CD4-positive, alpha-beta T cell treated with Interleukin-4 for 1 hour (primary cell): ENCODE measurements at places on chromosomes 2 and 18.

- no peak for DNase-seq
These were observed 152.7 kb upstream of the SOX11 start for GRCh38 chr2:5539282-5540165.

- DNase-seq: no peak
These were observed 107.5 kb downstream of the TMEM18 start for GRCh38 chr2:569681-570080.

DNA sequence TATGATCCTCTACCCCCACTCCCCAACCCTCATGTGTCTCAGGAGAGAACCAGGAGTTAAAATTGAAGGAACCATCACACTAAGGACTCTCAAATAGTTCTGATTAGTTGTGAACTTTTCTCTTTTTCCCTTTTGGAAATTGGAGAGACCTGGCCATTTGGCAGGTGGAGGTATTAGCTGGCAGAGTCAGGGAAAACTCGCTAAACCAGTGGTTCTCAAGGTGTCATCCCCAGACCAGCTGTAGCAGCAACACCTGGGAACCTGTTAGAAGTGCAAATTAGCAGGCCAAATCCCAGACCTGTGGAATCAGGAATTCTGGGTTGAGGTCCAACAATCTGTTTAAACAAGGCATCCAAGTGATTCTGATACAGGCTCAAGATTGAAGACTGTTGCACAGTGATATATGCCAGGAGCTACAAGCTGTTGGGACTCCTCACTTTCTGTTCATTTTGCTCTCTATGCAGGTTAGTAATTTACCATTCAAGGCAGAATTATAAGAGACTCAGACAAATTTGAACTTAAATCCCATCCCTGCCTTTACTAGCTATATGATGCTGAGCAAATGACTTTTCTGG is 2.8 kb upstream of the TMEM131 start:
- DNase-seq: no peak

- DNase-seq: no peak
These were observed 262.9 kb downstream of the C1D start for GRCh38 chr2:67799886-67800285.

DNA sequence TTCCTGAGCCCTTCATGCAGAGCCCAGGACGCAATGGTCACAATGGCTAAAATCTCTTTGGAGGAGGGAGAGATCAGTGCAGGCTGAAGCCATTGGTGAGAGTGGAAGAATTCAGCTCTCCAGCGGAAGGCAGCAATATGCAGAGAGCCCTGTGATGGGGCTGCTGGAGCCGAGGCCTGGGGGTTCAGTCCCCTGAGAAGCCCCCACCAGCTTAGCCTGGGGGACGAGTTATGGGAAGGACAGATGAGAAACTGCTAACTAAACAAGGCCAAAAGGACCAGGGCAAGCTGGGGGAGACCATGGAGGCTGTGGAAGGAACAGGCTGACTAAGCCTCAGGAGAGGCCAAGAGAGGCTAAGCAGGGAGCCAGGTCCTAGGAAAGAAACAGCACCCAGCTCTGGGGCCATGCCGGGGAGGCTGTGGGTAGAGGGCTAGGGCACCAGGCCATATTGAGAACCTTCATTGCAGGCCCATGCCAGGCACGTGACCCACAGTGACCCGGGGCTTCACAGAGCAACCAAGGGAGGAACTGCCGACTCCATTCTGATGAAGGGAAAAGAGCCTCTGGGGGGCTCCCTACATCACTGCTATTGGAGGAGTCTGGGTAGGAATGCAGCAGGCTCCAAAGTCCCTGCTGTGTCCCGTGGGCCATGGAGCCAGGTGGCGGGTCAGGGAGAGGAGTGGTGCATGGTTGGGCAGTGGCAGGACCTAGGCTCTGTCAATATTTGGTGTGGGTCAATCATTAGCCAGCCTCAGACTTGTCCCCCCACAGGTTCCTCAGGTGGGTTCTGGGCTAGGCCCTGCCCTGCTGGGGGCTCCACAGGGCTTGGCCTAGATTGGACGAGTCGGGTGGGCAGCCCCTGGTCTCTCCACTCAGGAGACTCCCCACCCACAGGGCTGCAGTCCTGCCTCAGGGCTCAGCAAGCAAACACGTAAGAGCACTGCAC is 19.8 kb downstream of the PROC start:
- no peak for DNase-seq

DNA sequence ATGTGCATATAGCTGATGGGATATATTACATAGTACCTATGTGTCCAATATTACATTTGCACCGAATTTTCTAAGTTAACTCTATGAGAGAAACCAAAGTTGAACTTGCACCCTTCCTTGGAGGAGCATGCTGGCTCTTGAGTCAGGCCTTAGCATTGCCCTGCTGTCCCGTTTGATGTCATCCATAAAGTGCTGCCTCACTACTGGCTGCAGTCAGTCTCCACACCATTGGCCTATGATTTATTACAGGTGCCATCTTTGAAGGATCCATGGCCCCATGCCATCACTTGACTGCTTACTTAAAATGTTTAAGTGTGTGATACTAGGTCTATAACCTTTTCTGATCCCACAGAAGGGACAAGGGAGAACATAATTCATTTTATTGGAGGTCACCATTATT is 249.3 kb upstream of the RBBP8 start:
- DNase-seq: no peak

DNA sequence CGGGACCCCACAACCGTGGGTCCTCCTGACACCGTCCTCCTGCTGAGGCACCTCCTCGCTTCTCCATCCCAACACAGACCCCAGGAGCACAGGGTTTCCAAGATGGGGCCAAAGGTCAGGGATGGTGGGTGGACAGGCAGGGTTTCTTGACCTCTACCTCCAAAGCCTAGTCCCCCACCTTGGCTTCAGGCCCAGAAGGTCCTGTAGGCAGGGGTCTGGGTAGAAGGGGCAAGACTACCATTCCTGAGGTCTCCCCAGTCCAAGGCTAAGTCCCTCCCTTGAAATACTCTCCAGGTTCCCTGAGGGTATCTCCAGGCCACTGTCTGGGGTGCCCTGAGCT is 7.1 kb downstream of the CYP26B1 start:
- no peak for DNase-seq

DNA sequence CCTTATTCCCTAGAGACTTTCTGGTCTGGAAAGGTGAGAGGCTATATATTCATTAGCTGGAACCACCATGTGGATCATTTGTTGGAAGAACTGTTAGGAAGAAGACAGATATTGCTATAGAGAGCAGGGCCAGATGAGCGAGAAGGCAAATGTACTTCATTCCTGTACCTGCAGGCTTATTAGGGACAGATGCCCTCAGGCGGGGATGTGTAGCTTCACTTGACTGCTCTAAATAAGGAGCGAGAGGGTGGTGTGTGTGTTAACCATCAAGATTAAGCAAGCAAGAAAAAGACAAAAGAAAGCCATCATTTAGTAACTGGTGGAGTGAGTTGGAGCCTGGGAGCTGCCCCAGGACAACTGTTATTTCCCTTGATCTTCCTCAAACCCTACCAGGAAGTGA is 36.4 kb downstream of the NEDD4L start:
- no peak for DNase-seq

GRCh38 chr2:102166189-102166845 is 20.5 kb upstream of the IL1RL2 start:
- no peak for DNase-seq

DNA sequence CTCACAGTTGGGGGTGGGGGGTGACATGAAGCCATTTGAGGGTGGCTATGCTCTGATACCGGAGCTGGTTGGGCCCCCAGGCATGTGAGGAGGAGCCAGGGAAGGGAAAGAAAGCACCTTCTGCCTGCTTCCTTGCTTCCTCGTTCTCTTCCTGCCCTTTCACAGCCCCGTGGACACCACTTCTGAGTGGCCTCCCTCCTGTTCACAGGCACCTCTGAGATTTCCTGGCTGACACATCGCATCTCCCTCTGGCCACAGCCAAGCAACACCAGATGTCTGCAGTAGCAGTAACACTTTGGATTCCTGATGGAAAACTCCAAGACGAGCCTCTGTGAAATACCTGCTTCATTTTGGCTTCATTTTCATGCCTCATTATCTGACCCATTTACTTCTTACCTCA is 64.7 kb upstream of the ST3GAL5 start:
- no peak for DNase-seq

DNA sequence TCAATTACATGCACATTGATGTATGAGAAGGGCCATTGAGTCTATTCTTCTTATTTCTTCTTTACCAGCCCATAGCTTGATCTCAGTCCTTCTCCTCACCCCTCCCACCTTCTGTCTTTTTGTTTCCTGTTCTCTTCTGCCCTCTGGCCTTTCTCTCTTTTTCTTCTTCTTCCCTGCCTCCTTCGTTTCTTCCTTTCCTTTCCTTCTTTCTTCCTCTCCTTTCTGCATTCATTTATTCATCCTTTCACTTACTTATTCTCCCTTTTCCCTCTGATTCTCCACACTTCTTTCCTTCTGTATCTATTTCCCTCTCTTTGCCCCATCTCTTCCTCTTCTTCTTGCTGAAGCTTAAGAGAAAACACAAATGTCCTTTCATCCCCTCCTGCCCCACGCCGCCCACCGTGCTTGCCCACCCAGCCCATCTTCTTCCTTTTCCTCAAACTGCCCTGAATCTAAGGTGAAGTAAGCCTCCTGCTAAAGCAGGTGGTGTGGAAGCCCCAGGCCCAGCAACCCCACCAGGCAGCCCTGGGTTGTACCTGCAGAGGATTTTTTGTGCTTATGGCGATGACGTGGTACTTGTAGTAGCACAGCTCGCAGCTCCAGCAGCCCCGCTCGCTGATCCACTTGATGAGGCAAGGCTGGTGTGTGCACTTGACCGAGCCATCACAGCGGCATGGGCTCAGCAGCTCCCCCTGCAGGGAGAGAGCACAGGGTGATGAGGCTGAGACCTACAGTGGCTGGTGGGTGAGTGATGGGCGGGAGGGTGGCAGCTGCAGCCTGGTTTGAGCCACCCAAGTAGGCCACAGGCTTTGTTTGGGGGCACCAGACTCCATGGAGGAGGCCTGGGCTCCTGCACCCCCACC is 89.0 kb downstream of the MARCHF4 start:
- no peak for DNase-seq
